ENCODE measurements at places on chromosomes 12 and 14.

DNA sequence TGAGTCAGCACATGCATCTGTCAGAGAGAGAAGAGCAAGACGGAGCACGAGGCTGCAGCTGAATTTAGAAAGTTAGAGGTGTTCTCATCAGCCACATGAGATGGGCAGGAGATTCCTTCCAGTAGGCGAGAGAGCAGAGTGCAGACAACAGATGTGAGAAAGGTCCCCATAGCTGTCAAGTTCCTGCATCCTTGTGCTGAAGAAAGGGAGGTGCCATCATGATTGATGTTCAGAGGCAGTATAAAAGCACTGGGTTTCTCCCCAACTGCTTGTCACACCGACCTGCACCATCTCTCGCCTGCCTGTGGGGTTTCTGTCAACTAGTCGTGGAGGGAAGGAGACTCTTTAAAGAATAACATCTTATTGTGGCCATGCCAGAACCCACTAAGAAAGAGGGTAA lies at the start of gene MYBPC1:
TSS of gene MYBPC1 (plus strand) at position 272 of the 400 bp plus-strand sequence. CDS start at position 372, 100 bp downstream.
- DNase-seq: no peak

DNA sequence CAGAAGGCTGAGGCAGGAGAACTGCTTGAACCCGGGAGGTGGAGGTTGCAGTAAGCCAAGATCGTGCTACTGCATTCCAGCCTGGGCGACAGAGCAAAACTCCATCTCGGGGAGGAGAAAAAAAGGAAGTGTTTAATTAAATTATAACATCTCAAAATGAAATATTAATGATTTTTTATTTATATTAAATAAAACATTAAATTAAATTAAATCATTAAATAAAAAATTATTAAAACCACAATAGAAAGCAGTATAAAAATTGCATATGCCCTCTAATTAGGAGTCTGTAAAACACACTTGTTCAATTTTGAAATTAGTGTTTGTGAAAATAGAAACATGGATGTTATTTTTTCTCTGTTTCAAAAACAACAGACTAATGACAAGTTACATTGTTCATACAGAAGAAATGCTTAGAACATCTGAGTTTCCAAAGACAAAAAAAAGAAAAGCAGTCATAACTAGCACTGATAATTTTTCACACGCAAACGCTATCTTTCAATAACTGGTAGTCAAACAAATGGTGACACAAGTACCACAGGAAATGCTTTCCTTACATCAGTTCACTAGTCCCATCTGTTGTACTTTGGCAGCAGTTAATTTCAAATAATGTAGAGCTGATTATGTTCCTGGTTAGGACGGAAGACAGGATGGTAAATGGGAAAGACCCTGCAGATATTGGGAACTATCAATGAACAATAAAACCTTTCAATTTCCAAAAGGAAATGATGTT lies 54.9 kb downstream of the HECTD4 start:
- no peak for DNase-seq

GRCh38 chr14:49363821-49364751 lies 222.1 kb downstream of the RPS29 start:
- no peak for DNase-seq

DNA sequence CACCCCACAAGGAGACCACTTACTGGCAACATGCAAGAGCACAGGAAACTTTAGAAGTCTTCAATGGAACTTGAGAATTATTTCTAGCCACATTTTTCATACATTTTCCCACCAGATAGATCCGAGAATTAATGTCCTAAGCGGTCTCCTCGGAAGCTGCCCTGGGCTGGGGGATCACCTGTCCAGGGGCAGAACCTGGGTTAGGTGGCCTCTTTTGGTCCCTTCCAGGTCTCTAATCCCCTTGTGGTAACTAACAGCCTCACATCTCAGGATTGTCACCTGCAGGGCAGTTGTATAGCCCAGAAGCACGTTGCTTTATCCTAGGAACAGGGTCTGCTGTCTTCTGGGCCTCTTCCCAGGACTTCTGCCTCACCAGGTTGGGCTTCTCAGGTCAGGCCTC lies 38.7 kb upstream of the PRMT8 start:
- DNase-seq: no peak

GRCh38 chr12:31117203-31118011 lies 43.7 kb downstream of the DDX11 start:
- DNase-seq: peak; percentile 3

- DNase-seq: peak; percentile 80
These were observed 8.4 kb upstream of the INF2 start for GRCh38 chr14:104680806-104681688.

DNA sequence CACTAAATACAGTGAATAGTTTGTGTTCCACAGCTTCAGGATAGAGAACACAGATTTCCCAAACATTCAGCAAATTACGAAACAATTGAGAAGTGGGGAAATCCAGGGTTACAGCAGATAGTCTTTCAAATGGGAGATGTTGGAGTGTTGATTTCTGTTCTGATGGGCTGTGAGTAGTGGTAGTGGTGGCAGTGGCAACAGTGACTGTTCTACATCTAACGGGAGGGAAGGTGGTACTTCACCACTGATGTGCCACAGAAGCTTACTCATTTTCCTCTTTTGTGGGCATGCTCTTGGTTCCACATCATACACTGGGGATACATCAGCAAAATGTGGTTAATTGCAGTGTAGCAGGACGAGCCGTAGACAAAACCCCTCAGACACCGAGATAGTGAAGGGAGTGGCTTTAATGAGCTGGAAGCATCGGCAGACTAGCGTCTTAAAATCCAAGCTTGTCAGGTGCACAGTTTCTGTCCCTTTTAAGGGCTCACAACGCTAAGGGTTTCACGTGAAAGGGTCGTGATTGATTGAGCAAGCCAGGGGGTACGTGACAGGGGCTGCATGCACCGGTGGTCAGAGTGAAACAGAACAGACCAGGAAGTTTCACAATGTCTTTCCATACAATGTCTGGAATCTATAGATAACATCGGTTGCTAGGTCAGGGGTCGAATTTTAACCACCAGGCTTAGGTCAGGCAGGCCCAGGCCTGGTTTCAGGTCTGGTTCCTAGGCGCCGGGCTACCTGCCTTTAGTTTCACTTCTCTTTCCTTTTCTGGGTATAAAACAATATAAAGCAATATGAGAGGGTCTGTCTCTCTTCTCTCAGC lies 330.6 kb upstream of the FBXO33 start:
- DNase-seq: no peak
